NCI-H446 treated with DMSO at 0.1 percent for 48 hours (cell line): ENCODE measurements at places on chromosomes 7 and 10.

DNA sequence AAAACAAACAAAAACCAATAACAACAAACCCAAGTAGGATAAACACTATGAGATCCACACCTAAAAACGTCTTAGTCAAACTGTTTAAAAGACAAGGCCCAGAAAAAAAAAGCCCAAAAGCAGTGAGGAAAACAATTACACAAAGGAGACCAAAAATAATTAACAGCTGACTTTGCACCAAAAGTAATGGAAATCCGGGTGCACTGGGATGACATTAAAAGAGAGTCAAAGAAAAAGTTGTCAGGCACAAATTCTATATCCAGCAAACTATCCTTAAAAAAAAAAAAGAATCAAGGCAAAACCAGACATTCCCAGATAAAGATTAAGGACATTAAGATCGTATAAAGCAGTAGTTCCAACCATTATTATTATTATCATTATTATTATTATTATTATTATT, 7.9 kb upstream of the ANKRD26 start:
- no peak for DNase-seq

- no peak for DNase-seq
Observed at GRCh38 chr10:130137090-130137448, 878 bp downstream of the GLRX3 start.

GRCh38 chr10:68598978-68599770, 39.0 kb downstream of the TET1 start:
- DNase-seq = no peak

DNA sequence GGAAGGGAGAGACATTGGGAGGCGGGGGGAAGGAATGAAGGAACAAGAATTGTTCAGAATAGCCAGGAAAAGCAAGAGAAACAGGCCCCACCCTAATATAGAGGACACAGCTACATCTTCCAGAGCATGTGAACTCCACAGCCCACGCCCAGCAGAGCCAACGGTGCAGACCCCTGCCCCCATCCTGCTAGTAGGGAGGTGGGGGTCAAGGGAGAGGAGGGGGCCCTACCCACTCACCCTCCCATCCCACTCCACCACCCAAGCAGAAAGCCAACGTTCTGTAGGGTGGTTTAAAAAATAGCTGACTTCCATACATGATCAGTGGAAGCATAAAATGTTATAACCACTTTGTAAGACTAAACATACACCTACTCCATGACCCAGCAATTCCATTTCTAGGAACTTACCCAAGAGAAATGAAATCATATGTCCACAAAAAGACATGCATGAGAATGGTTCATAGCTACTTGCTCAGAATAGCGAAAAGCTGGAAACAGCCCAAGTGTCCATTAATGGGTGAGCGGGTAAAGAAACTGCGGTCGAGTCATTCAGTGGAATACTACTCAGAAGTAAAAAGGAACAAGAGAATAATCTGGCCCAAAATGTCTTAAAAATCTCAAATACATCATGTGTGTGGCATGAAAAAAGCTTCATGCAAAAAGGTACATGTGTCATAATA, 31.8 kb downstream of the CTBP2 start:
- DNase-seq = no peak

DNA sequence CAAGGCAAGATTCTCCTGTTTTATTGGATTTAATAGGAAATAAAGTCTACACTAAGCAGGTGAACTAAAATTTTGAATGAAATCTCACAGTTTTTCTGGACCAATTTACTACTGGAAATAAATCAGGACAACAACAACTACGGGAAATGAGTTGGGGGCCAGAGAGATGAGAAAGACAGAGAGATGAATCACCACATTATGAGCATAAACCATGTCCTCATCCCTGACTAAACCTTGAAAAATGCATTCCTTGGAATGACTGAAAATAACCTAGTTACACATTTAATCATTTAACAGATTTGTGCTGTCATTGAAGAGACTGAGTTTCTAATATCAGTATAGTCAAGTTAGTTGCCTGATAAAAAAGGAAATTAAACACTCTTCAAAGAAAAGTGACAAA, 608.4 kb upstream of the KCND2 start:
- DNase-seq = no peak

- DNase-seq = no peak
Observed at GRCh38 chr7:79823246-79823951, 311.2 kb upstream of the GNAI1 start.
